ENCODE measurements at places on chromosomes 12 and 14. TPM values are rescaled to one million over a fixed set of nuclear protein-coding genes. Genes with fewer than 3 reads are reported as not detected.

GRCh38 chr14:100074431-100075100 lies 9.3 kb downstream of the EVL start:
- DNase-seq = no peak

- no peak for DNase-seq
Measured at GRCh38 chr12:40168868-40169267, 55.9 kb upstream of the LRRK2 start.

- DNase-seq = no peak
Measured at GRCh38 chr14:78202976-78203375, 32.8 kb downstream of the NRXN3 start.

- no peak for DNase-seq
Measured at GRCh38 chr14:54804538-54805041, 98.0 kb downstream of the GCH1 start.

DNA sequence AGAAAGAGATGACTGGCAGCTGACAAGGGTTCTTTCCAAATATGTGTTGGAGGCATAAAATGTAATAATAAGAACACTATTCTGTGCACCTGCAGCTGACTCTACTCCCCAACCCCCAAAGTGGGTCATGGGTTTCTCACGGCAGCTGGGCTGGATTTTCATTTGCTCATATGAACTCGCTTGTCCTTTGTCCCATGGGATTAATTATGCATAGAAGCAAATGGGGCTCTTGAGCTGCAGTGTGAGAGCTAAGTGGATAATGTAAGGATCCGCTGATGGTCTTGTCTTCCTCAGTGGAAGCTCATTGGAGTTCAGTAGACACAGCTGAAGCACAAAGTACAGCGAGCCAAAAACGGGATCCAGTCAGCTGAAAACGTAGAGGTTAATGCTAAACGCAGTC lies 46.3 kb downstream of the TTC8 start:
- no peak for DNase-seq

DNA sequence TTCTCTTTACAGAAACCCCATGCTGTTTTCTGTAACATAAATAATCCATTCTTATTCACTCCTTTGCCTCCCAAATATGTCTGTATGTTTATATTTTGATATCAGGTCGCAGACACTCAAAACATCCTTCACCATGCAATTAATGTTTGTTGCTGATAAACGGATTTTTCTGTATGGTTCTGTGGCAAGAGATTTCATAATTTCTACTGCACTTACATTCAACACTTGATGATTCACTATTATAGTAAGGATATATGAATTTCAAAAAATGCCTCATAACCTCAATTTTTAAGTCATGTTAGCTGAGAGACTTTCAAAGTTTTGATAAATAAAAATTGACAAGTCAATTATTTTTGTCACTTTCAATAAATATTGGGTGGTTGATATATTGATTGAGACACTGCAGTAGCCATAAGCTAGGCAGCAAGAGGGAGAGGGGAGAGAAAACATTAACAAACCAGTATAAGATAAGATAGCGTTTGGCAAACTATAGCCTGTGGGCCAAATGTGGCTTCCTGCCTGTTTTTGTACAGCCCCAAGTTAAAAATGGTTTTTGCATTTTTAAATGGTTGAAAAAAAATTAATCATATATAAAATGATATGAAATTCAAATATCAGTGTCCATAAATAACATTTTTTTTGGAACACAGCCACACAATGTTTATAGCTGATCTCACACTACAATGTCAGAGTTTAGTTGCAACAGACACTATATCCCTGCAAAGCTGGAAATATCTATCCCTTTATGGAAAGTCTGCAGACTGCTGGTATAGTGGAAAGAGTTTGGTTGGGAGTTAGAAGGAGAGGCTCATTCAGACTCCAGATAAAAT lies 18.3 kb downstream of the ALDH6A1 start:
- DNase-seq = no peak

DNA sequence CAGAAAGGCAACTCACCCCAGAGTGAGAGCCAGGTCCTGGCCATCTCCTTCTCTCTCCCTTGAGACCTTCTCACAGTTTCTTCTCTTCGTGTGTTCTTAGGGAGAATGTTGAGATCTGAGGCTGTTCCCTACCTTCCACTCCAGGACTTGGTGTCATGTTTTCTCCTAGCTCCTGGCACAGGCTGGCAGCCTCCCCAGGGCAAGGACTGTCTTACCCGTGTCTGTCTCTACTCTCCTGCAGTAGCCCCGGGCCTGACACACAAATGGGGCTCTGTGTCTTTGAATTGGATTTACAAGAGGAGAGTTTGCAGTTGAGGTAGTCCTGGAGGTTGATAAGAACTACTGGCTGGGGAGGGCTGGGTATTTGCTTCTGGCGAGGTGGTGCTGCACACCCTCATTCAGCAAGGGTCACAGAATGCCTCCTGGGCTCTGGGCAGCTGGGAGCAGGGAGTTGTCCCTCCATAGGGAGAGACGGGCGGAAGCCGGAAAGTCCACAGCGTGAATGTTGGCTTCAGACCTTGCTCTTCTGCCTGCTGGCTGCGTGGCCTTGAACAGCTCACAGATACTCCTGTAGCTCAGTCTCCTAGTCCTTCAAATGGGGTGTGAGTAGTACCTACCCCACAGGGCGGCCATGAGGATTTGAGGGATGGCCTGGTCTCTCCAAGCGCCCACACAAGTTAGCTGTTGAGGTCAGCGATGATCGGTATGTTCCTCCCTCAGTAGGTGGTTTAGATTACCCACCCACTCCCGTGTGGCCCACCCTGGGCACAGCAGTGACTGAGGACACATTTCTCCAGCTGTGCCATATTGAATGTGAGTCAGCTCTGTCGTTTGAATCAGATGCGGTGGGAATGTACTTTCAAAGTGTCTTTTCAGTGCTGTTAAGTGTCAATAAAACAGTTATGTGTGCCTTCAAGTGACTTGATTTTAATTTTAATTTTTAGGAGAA lies 10.2 kb downstream of the EP400 start:
- no peak for DNase-seq

DNA sequence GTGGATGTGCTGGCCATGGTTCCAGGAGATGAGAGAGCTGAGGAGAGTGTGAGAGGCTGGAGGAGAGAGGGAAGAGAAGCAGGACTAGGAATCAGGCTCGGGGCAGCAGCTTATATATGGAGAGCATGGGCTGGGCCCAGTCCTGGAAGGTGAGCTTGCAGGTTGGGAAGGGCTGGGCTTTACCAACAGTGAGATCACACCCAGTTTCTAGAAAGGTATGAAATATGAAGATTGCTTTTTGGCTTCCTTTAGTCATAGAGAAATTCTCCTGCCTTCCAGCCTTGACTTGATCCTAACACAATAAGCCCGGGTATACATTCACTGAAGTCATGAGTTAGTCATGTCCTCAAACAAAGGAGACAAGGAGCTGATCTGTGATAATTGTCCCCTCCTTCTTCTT lies at the start of gene KRT6A:
KRT6A (minus strand) TSS at position 86 of the 400 bp plus-strand sequence; CDS start at position 17, 69 bp downstream.
- DNase-seq = no peak

DNA sequence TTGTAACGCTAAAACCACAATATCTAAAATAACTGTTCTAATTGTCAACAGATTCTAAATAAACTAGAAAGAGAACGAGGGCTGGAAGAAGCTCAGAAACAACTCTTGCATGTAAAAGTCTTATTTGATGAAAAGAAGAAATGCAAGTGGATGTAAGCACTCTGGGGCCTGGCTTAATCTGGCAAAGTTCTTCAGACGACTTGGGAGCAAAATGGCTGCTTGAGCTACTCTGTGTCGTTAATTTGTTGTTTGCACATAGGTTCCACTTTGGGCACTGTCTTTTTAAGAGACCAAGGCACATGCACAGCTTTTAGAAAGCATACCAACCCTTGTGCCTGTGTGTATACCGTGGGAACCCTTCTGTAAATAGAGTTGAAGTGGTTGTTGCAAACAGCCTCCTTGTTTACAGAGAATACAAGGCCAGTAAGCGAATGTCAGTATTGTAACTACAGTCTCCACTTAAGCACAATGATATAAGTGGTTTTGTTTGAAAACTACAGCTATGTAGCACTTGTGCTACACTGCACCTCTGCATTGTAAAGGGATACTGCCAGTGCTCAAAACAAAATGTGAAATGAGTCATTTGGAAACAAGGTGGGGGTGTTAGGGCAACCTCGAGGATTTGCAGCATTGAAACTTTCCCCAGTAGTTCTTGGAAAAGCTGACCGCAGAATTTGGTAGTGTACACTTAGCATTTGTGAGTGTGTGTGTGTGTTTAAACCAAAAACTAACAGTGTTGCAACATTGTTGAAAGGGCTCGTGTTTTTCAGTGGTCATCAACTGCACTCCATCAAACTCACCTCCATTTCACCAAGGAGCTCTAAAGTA lies 154.3 kb downstream of the CEP83 start:
- no peak for DNase-seq

DNA sequence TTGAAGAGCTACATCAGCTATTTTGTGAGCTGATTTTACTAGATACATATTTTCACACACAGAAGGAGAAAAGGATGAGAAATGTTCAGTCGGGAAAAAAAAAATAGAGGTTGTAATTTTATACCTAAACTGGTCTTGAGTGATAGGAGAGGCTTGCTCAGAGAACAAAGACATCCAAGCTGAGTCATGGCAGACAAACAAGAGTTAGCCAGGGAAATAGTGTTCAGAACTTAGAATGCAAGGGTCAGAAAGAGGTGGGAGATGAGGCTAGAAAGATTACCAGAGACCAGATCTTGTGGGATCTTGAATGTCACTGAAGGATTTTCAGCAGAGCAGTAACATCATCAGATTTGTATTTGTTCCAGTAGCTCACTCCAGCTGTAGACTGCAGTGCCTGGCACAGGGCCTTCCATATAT lies 121.9 kb upstream of the ATF1 start:
- no peak for DNase-seq

DNA sequence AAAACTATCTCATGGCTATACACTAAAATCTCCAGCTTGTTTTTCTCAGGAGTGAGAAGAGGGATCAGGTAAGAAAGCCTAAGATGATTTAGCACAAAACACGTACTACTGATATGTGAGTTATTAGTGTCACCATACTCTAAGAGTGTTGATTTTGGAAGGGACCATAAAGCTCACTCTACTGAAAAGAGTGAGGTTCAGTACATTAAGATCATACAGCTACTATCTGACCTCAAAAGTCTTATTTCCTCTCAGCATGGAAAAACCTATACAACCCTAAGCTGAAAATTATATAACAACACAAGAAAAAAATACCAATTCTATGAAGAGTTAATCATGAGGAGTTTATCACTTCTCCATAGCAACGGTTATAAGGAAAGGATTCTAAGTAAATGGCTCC lies 19.5 kb downstream of the SNW1 start:
- DNase-seq = no peak

DNA sequence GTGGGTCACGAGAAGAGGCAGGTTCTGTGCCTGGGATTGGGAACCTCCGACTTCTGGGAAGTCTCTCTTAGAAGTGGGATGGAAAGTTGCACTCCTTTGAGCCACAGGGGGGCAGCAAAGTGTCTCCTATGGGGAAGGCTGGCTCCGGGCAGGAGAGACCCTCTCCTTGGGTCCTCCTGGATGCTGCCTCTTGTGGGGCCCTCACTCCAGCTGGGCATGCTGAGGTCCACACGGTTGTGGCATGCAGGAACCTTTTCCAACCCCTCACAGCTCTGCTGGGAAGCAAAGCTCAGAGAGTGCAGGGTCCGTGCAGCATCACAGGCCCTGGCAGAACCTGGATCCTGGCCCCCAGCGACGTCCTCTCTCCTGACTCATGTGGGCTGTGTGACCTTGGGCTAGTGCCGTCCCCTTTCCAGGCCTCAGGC lies 17.4 kb downstream of the SDSL start:
- no peak for DNase-seq

GRCh38 chr12:78241446-78241845 lies 410.8 kb downstream of the NAV3 start:
- DNase-seq = no peak

GRCh38 chr14:21505012-21505553 lies 6.1 kb downstream of the METTL3 start:
- no peak for DNase-seq

DNA sequence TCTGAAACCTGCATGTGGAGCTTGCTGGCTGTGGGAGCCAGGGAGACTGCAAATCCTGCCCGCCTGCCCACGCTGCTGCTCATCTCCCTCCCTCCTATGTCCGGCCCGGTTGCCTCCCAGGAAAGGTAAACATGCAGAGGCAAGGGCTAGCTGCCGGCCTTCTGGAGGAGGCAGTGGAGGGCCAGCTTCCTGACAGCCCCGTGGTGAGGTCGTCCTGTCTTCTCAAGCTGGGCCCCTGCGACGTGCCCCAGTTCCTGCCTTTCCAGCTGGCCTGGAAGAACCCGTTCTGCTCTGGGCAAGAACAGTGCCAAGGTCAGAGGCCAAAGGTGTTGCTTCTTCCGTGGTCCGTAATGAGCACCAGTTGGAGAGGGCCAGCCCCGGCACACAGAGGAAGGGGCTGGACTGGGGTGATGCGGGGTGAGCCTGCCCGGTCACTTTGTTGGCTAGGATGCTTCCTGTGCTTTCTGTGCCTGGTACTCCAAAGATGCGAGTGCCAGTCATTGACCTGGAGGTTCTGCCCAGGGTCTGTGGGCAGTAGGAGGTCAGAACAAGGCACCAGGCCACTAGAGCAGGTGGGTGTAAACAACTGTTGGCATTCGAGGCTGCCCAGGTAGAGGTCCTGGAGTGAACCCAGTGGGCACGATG lies 25.3 kb downstream of the TPCN1 start:
- no peak for DNase-seq

DNA sequence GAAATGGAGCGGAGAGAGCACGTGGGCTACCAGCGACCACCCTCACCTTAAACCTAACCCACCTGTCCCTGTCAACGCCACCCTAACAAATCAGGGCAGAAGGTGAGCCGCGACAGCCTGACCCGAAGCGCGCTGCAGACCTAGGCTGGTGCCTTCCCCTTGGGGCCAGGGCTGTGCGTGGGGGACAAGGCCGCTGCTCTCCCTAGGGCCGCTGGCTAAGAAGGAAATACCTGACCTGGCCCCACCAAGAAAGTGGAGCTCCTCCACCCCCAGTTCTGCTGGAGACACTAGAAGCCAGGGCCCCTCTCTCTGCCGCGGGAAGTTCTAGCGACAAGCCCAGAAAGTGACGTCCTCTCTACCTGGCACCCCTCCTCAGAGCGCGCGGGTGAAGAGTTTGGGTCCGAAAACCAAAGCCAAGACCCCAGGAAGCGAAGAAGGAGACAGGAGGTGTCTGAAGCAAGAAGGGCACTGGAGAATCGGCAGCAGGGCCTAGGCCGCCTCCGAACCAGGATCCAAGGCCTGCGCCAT lies 7.5 kb downstream of the SIX1 start:
- no peak for DNase-seq

DNA sequence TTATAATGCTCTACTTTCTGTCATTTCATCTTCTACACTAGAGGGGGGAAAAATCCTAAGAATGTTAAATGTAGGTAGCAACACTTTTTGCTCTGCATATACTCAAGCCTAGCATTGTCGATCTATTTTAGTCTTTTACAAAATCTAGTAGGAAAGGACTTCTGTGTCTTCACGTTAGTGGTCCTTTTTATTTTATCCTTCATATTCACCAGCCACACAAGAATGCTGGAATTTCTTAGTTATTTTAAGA lies 253.0 kb upstream of the FLRT2 start:
- DNase-seq = no peak

GRCh38 chr14:39423793-39424192 lies 8.4 kb downstream of the FBXO33 start:
- no peak for DNase-seq

Gene LRRC10
- total RNA-seq = not detected

Gene ADAMTS20
- not detected for total RNA-seq

Gene ESRRB
- total RNA-seq = not detected

Gene TRIAP1
- total RNA-seq = 17.2 TPM

Gene GPR162
- 2.1 TPM for total RNA-seq

Gene RNASE1
- total RNA-seq = 39.7 TPM
